ENCODE measurements at places on chromosomes 2 and 18. TPM values are rescaled to one million over a fixed set of nuclear protein-coding genes. Genes with fewer than 3 reads are reported as not detected.

- no peak for DNase-seq
Measured at GRCh38 chr2:100178085-100178788, 35.8 kb upstream of the AFF3 start.

STEAP3 gene
- 0.46 TPM for total RNA-seq

RASGRP3 gene
- total RNA-seq = 4.4 TPM

DNA sequence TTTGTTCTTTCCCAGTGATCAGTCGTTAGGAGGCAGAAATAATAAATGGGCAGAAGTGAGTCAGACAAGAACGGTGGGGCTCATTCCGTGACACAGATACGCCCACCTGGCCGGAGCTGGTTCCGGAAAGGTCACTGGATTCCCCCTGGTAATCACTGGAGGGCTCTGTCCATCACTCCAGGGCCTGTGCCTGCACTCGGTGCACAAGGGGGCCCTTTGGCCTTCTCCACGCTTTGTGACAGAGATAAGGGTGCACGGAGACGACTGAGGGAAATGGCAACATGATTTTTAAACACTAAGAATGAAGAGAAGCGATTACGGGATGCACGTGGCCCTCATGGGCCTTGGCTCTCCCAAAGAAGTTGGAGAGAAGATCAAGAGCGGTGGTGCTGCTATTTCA lies 84.4 kb downstream of the PTGR3 start:
- DNase-seq = no peak

DNA sequence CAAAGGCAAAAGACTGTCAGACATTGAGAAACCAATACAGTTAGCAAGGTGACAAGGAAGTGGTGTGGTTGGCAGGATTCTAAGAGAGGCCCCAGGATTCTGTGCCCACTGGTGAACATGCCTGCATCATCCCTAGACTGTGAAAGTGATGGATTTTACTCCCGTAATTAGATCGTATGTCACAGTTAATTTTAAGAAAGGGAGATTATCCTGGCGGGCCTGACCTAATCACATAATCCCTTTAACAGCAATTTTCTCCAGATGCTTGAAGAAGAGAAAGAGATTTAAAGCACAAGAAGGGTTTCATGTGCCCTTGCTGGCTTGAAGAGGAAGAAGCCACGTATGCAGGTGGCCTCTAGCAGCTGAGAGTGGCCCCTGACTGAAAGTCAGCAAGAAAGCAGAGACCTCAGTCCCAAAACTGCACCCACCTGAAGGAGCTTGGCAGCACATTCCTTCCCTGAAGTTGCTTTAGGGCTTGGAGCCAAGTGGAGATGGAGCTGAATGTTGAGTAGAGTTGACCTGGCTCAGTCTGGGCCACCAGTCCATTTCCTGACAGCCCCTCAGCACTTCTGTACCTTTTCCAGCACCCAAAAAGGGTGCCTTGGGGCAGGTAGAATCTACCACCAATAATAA lies 49.1 kb downstream of the GTF3C3 start:
- no peak for DNase-seq

DNA sequence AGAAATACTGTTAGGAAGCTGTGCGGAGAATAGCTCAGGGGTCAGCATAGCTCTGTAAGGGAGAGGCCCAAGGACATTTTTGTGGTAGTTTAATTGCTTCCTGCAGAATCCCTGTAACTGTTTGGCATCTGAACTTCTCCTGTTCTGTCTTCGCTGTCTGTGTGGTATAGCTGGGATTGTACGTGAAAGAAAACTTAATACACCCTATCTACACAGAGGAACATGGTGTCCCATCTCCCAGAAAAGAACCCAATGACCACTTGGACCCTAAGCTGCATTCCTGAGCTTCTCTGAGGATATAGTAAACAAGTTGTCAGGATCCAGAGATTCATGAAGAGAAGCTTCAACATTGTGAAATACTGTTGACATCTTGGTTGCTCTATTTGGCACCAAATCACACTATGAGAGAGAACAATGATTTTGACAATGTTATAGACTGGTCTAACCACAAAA lies 81.3 kb downstream of the CDC42EP3 start:
- no peak for DNase-seq

DNA sequence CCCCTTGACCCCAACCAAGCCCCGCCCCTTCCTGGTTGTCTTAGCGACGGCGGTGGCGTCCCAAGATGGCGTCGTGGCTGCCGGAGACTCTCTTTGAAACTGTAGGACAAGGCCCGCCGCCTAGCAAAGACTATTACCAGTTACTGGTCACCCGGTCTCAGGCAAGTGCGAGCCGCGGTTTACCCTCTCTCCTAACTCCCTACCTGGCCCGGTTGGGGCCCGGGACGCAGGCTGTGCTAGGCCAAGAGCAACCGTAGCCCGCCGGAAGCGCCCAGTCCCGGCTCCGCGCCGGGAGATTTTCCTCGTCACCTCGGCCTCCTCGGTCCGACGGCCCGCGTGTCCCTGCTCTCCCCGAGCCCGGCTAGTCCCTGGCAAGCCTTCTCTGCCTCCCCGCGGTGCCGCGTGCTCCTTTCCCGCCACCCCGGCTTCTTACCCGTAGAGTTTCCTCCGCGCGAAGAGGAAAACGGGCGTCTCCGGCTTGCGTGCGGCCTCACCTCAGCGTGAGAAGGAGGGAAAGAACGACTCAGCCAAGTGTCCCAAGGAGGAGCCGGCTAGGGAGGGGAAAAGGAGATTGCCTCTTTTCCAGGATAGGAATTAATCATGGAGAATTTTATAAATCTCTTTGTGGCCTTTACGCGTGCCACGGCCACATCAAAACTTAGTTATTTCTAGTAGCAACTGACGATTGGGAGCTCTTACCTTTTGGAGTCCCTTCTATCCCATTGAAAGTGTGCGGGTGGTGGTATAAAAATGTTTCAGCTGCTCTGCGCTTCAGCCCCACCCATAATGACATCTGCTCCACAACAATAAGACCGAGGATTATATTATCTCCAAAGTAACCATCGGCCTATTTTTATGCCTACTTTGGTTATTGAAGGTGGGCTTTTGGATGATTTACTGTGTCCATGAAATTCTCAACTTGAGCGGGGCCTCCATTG lies at the start of gene FBXO36:
FBXO36 (plus strand) TSS at position 55 of the 938 bp plus-strand sequence; CDS start at position 66, 11 bp downstream.
- DNase-seq = peak; percentile 68

DNA sequence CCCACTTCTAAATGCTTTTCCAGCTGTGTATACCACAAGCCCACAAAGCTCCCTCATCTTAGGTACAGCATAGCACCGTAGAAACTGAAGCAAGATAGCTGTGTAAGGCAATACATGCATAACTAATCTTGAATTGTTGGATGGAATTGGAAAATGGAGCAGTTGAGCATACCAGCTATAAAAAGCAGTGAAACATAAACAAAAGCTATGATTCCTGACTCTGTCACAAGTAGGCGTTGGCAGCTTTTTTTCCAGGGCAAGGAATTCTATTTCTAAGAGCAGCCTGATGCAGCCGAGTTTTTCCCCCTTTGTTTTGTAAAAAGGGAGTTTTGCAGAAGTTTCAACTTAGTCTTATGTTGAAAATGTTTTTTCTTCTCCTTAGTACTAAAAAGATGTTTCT lies 32.4 kb downstream of the MOGAT1 start:
- DNase-seq = no peak

OSR1 gene
- total RNA-seq = not detected

GRCh38 chr2:42651057-42651456 lies 82.6 kb downstream of the MTA3 start:
- DNase-seq = no peak

GRCh38 chr2:219643788-219644398 lies 16.5 kb downstream of the SLC4A3 start:
- no peak for DNase-seq

- DNase-seq = no peak
Measured at GRCh38 chr2:45570671-45571334, 40.3 kb downstream of the SRBD1 start.
